ENCODE measurements at places on chromosomes 1 and 21.

DNA sequence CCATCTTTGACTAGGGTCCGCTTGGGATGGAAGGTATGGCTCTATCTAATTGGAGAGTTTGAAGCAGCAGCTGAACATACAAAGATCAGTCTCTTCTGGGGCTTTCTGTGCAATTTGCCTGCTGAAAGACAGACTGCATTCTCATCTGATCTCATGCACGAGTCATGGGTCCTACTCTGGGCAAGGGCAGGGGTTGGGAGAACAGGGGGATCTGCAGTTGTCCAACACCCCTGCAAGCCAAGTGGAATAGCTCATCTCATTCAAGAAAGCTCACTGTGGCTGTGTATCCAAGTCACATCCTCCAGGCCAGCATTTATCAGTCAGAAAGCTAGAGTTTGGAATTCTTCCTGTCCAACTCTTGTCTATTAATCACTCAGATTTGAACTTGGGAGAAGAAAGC is 177.2 kb upstream of the C8B start:
- no peak for DNase-seq

DNA sequence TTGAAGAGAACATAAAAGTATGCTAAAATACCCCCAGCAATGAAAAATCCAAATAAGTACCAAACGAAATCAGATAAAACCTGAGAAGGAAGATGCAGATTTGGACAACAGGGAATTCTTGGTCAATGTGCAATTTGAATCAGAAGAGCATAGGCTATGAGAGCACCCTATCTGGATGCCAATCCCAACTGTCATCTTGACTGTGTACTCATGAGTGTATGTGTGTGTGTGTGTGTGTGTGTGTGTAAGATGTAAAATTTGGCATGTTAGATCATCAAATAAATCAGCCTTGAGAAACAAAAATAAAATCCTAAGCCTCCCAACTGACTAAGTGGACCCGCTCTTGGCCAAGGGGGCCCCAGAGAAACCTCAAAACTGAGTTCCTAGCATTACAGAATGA is 18.0 kb upstream of the SPRR2G start:
- no peak for DNase-seq

DNA sequence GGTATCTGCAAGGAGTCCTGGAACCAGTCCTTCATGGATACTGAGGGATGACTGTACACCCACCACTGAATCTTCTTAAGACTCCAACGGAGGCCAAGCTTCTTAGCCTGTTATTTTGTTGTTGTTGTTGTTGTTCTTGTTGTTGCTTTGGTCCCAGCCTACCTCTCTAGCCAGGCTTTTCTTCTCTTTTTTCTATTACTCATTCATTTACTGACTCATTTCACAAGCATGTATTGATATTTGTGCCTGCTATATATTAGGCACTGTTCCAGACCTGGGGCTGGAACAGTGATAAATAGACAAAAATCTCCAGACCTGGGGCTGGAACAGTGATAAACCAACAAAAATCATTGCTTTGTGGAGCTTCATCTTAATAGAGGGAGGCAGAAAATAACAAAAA is 20.4 kb downstream of the CENPF start:
- no peak for DNase-seq

DNA sequence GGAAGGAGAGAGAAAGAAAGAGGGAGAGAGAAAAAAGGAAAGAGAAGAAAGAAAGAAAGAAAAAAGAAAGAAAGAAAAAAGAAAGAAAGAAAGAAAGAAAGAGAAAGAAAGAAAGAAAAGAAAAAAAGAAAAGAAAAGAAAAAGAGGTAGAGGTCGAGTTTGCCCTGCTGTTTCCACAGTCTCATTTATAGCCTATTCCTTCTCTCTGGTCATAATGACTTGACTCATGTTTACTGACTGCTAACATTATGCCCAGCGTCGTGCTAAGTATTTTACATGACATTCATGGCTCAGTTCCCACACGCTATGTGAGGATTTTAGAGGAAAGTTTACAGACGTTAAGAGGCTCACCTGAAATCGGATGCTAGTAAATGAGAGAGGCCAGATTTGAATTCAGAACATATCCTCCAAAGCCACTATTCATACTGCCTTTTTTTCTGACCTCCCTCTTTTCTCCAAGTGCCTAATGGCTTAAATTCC is 263.0 kb downstream of the TNR start:
- no peak for DNase-seq

GRCh38 chr1:207202480-207202879 is 98.4 kb downstream of the C4BPA start:
- DNase-seq, result no peak

DNA sequence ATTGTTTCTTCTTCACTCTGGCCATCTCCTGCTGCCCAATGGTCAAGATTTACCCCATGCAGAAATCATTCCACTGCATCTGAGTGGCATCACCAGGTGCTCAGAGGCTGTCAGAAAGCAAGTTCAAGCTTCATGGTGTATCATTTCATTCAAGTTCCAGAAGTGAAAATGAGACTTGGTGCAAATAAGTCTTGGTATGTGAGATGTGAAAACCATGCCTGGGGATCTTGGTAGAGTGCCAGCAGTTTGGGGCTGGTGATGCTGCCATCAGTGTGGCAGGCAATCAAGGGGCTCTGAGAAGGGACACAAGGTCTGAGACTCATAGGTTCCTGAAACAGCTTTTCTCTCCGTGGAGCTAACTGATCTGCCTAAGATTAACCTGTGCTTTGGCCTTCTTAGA is 52.0 kb downstream of the CD2 start:
- DNase-seq, result no peak

- DNase-seq, result peak; percentile 8
Measured at GRCh38 chr1:1157914-1158710, 15.6 kb upstream of the TTLL10 start.

GRCh38 chr1:94382201-94382600 is 36.0 kb upstream of the ABCD3 start:
- no peak for DNase-seq

DNA sequence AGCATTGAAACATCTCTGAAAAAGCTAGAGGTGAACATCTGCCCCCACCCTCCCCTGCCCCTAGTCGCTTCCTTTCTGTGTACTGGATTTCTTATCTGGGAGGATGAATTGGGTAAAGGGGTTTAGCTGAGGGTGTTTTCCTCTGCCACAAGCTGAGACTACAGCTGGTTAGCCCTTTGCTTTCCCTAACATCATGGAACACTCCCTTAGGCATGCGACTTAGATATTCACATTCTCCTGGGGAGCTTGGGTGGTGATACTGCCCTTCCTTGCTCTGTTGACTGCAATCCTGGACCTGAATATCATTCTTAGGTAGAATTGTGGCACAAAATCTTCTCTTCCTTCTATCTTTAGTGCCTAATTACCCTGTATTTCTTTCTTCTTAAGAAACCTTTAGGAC is 117.4 kb upstream of the KIAA0040 start:
- DNase-seq, result no peak

- no peak for DNase-seq
Measured at GRCh38 chr1:70930062-70930461, 117.6 kb downstream of the PTGER3 start.

GRCh38 chr1:111446546-111446945 is 2.5 kb downstream of the WDR77 start:
- DNase-seq, result no peak

DNA sequence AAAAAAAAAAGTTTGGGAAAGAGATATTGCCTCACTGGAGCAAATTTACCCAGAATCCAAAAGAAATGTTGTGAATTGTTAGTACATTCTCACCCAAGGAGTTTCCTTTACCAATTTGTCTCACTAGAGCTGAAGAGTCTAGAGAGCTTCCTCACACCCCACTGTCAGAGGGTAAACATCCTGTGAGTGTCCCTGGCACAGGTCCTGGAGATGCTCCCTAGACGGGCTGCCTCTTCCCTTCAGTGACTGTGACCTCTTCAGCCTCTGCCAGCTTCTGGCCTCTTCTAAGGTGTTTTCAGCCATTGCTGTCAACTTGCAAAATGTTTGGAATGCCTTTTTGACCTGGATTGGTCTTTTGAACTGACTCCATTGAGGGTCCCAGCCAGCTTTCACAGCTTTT is 159.4 kb downstream of the DHRS3 start:
- no peak for DNase-seq

GRCh38 chr1:232574889-232575762 is 54.8 kb downstream of the SIPA1L2 start:
- peak; percentile 53 for DNase-seq

DNA sequence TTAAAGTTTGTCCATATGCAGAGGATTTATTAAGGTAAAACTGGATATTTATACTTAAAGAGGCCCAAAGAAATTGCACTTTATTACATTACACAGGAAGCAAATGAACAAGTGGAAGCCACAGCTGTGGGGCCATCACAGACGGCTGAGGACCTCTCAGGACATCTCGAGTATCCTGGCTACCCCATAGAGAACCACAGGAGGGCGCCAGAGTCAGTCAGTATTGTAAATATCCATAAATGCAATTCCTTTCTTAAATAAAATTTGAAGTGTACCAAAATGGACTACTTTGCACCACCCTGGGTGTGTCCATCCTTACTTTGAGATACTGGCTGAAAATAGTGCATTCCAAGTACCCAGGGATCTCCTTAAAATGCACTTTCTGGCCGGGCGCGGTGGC is 257.2 kb downstream of the MRPL39 start:
- peak; percentile 32 for DNase-seq

DNA sequence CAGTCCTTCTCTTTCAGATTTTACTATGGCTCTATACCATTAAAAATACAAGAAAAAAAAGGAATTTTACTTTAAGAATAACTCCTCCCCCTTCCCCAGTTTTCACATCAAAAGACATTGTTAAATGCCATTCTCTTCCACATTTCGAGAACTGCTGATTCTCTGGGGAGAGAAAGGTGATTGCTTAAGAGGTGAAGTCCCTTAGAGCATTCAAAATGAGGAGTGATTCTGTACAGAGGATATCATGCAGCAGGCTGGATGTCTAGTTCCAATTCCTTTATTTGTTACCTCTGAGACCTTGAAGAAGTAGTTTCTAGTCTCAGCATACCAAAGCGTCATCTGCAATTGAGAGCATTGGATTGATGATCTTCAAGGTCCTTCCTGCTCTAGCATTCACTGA is 46.9 kb downstream of the FMO3 start:
- no peak for DNase-seq

- no peak for DNase-seq
Measured at GRCh38 chr21:42147386-42148020, 71.4 kb upstream of the ABCG1 start.

DNA sequence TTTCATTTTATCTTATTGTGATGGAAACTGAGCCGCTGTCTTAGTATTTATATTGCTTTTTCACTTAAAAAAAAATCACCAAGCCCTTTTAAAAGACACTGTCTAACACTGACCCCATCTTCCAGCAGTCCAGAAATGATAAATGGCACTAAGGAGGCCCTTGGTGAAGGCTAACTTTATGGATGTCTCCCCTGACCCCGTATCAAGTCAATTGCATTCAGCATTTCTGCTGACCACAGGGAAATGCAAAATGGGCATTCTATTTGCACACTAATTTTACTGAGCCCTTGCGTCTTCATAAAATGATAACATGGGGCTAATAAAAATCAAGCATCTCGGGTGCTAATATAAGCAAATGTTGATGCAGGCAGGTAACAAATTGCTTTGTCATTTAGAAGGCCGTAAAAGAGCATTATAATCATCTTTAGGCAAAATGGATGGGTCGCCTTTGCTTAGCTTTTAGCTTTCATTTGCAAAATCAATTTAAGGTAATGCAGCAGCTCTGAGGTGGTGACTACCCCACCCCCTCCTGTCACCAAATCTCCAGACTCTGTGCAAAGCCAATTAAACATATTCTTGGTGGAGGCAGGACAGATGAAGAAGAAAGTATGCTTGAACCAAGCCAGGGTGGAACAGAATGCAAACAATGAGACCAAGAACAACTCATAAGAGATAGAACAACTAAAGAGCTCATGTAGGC is 110.8 kb downstream of the BEND5 start:
- no peak for DNase-seq

- no peak for DNase-seq
Measured at GRCh38 chr1:1628754-1629429, 3.1 kb upstream of the MMP23B start.

- no peak for DNase-seq
Measured at GRCh38 chr1:118688891-118689290, 299.3 kb downstream of the TBX15 start.

GRCh38 chr1:166184897-166185296 is 18.1 kb upstream of the FAM78B start:
- no peak for DNase-seq

- DNase-seq, result peak; percentile 70
Measured at GRCh38 chr1:208778417-208778816, 534.2 kb upstream of the PLXNA2 start.

- peak; percentile 67 for DNase-seq
Measured at GRCh38 chr1:62727656-62728407, 39.6 kb upstream of the DOCK7 start.

- DNase-seq, result peak; percentile 26
Measured at GRCh38 chr1:223524930-223525451, 131.8 kb downstream of the CCDC185 start.

- no peak for DNase-seq
Measured at GRCh38 chr1:204887846-204888245, 17.2 kb downstream of the NFASC start.

DNA sequence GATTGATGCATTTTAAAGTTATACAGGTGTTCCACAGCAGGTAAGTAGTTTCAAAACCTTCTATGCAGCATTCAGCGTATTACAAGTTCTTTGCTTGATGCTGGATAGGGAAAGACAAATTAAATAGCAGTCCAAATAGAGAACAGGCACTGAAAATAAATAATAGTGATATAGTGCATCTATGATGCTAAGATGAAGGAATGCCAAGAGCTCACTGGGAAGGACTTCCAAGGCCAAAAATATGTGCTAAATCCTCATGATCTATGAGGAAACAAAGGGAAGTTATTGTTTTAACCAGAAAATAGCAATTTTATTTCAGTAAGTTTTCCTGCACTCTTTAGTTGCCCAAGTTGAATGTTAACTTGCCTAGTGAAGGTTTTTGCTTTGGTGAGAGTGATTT is 127.8 kb upstream of the GREM2 start:
- DNase-seq, result peak; percentile 46

DNA sequence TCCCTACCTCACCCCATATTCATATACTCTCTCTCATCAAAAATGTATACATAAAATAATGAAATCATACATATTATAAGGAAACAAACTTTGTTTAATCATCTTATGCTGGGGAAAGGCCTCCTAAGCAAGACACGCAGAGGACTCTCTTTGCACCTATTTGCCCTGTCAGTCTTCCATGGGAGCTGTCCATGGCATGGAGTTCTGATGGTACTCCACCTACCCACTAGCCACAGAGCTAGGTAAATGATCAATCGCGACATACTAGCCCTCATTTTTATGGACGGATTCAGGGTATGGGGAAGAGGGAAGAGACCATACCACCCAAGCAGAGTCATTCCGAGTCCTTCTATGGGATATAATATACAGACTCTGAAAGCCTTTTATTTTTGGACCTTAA is 131.0 kb downstream of the CSMD2 start:
- no peak for DNase-seq
